ENCODE measurements at places on chromosomes 5 and 9. TPM values are rescaled to one million over a fixed set of nuclear protein-coding genes. Genes with fewer than 3 reads are reported as not detected.

Gene IL33
- polyA plus RNA-seq: 0.26 TPM

DNA sequence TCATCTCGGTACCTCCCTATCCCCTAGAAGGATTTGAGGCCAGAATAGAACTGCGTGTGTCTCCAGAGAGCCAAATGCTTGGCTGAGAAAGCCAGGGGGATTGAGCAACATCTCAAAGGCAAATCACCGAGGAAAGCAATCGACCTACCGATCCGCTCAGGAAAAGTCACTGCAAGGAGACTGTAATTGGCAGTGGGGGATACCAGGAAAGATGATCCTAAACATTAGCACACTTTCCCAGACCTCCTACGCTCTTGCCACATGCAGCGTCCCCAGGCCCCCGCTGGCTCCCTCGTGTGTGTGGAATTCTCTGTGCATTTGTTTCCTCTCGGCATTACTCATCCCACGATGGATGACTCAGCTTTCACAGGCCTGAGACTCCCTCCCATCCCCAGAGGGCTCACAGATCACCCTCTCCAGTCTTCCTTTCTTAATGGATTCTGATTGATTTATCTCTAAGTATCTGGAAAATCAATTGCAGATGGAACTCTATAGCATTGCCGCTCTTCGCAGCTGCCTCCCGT is 82.2 kb upstream of the ICE1 start:
- DNase-seq: peak; percentile 49

Gene PSD2
- not detected for polyA plus RNA-seq

Gene MYO10
- polyA plus RNA-seq: 37.0 TPM

DNA sequence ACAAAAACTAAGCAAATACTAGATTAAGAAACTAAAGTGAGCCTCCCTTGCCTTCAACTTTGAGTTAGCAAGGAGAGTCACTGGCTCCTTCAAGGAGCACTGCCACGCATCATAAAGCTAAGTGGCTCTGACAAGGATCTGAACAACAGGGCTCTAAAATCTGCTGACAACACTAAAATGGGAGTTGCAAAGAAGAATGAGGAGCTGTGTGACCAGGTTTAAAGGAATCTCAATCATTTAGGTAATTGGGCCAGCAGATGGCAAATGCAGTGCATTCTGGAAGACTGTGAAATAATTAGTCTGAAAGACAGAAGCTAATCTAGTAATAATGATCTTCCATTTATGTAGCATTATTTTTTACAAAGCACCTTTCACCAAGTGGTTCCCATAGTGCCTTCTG is 297.0 kb upstream of the TAS2R1 start:
- DNase-seq: no peak

Gene ST8SIA4
- polyA plus RNA-seq: 0.02 TPM

DNA sequence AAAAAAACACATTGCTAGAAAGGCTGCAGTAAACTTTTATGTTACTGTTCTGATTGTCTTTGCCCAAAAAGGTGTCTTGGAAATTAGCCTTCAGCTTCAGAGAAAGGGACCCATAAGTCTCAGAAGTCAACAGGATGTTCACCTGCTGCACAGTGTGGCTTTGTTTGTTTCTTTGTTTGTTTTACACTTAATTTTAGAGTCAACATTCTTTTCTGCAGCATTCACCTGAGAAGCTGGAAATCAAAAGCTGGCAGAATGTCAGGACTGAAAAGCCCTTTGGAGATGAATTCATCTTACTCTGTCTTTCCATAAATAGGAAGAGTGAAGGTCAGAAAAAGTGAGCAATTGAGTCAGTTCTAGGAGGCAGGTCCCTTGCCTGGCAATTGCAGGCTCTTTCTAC is 170.0 kb downstream of the PAPPA start:
- DNase-seq: no peak

Gene PRSS3
- 0.64 TPM for polyA plus RNA-seq

Gene C9orf50
- 0.26 TPM for polyA plus RNA-seq

DNA sequence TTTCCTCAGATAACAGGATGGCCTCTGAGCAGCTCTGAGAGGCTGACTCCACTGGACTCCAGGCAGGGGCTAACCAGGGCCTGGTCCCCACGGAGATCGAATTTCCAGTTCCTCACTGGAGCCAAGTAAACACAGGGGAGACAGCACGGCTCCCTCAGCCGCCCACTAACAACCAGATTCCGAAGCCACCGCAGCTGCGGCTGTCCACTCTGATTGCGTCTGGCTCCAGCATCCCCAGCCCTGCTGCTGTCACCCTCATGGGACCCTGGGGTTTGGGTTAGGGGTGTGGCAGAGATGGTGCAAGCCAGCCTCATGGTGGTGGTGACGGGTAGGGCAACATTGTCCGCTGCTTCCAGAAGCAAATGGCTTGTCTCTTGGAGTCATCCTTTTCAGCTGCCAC is 172.6 kb downstream of the RGS3 start:
- DNase-seq: no peak

DNA sequence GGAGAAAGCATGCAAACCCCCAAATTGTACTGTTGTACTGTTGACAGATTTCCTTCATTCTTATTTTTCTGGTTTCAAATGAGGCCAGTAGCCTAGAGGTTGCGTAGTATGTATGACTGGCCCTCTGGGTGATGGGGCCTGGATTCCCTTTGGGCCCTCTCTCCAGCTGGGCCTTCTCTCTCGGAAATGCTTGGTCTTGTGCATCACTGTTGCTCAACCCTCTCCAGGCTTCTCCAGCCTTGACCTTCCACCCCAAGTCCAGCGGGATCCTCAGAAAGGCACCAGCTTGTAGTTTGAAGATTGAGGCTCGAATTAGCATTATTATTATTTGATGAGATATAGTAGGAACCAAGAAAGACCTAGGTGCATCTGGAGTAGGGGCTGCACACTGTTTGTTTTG is 87.0 kb downstream of the ANGPTL2 start:
- no peak for DNase-seq

- DNase-seq: no peak
These were observed 41.0 kb downstream of the DMRT1 start for GRCh38 chr9:882416-882924.

DNA sequence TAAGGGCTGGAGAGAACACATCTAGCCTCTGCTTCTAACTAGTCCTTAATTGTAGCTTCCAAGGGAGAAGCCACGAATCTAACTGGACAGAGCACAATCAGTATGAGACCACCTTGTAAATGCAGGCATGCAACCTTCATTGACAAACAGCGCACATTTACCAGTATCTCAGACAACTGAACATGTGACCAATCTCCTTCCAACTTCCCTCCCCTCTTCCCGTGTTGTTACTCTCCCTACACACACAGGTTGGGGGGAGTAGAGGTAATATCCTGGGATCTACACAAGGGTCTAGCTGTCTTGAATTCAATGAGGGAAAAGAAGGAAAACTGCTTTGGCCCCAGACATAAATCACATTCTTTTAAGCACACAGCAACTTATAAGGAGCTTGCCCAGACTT is 77.6 kb downstream of the LIFR start:
- no peak for DNase-seq
